ENCODE measurements at places on chromosomes 5 and 9.

GRCh38 chr5:35926389-35927051, 11.9 kb downstream of the CAPSL start:
- DNase-seq, result peak; percentile 91

DNA sequence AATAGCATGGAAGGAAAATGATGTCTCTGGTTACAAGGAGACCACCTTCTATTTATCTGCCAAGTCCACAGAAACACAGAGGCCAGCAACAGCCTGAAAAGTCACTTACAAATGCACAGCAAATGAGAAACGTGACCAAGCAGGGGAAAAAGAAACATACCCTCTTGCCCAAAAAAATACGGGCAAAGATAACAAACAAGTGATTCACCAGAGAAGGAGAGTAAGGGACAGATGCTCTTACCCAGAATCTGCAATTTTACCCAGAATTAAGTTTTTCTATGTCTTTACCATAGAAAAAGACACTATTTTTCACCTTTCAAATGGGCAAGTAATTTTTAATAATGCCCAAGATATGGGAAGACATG, 28.1 kb downstream of the CAMSAP1 start:
- no peak for DNase-seq

DNA sequence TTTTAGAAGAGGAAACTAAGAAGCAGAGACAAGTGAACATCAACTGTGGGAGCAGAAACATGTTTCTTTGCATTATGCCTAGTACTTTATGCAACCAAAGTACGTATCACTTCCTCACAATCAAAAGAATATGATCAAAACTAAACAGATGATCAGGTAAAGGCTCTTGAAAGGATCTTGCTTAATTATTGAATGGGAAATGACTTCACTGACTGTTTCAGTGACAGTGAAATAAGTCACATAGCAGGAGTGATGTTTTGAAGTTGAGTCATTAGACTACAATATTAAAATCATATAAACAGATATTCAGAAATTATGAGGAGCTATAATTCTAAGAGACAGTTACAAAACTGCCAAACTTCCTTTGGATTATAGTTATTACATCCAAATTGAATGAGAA, 527.3 kb downstream of the MTRR start:
- DNase-seq, result no peak

DNA sequence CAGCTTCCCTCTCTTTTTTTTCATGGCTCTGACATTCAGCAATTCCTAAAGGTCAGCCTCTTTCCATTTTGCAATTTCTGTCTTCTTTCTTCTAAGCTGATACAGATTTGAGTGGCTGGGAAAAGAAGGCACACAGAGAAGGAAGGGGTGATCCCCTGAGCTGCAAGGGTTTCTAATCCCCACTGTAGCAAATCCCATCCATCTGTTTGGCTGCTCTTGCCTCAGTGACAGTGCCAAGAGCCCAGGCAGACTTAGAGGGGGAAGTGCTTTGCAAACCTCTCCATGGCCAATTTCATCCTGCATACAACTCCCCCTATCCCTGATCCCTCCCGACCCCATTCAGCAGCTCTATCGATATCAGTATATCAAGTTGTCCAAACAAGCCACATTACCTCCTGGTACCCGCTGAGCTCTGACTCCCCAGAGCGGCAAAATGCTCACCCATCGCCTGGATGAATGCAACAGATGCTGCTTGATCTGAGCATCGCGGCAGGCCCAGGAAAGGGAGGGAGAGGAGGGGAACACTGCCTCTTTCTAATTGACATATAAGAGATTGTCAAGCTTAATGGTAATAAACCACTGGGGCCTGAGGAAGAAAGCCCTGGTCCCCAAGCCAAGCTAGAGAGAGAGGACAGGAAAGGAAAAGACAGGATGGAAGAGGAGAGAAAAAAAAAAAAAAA, 268.9 kb downstream of the ASTN2 start:
- no peak for DNase-seq

DNA sequence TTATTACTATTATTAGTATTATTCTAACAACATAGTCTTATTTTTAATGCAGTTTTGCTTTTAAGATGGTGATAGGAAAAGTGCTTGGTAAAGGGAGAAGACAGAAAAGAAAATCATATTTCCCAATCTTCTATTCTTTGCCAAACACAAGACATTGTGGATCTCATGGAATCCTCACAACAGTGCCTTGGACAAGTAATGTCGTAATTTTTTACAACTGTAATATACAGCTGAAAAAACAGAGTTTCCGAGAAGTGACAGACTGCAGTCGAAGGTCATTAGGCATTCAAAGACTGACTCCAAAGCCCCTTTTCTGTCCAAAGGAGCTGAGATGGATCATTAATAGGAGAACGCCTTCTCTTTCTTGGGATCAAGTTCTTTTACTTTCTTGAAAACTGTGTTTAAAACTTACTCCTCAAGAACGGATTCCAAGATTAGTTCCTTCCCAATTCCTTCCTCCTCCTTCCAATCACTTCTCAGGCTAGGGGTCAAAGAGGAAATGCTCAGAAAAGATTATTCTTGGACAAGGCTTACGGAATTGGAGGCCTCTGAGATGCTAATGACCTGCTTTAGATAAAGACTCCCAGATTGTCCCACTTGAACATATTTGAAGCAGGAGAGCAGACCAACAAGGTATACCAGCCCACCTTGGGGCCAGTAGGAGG, 24.3 kb upstream of the TRIM32 start:
- DNase-seq, result no peak

- DNase-seq, result no peak
These were observed 350.8 kb downstream of the NFIB start for GRCh38 chr9:13963005-13963653.

DNA sequence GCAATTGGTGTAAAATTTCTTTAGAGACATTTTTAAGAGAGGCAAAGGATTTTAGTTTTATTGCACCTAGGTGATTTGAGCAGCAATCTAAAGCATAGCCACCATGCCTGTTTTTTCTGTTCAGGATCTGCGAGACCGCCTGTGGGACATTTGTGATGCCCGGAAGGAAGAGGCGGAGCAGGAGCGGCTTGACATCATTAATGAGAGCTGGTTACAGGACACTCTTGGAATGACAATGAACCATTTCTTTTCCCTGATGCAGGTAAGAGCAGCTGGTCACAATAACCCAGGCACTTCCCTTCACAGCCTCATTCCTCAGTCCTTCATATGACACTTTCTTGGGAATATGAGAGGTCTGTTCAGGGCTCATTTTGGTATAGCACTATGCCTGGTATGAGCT, 103.2 kb upstream of the IL7R start:
- DNase-seq, result no peak

GRCh38 chr9:75531588-75531987, 358.9 kb upstream of the PCSK5 start:
- DNase-seq, result no peak

Measured in activated CD4-positive, alpha-beta T cell treated with anti-CD3 and anti-CD28 coated beads, Interleukin-2, amount 10 ng/mL, durations not matched to agents 24 days and 14 days (primary cell).